WTC11 (cell line): ENCODE measurements at places on chromosomes 4 and X.
A peak's percentile ranks its signal among the peaks of the same experiment; 100 is the strongest.

DNA sequence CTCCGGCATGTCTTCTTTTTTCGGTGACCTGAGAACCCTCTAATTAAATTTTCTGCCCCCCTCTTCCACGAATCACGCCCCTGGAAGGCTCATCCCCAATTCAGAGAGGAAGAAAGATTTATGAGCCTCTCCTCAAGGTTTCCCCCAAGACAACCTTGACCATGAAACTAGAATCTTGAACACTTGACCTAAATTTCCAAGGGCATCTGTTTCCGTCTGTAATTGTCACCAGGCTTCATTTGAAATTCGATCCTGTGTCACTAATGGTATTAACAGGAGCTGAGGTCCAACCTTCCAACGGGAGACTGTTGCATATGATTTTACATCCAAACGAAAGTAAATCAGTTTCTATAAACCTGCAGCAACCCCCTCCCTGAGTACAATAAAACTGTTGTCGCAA is 139.9 kb upstream of the ZIC3 start:
- no peak for DNase-seq

GRCh38 chrX:18290200-18290599 is 64.3 kb downstream of the SCML2 start:
- no peak for DNase-seq

GRCh38 chr4:78975865-78976264 is 36.6 kb upstream of the PAQR3 start:
- DNase-seq: no peak

DNA sequence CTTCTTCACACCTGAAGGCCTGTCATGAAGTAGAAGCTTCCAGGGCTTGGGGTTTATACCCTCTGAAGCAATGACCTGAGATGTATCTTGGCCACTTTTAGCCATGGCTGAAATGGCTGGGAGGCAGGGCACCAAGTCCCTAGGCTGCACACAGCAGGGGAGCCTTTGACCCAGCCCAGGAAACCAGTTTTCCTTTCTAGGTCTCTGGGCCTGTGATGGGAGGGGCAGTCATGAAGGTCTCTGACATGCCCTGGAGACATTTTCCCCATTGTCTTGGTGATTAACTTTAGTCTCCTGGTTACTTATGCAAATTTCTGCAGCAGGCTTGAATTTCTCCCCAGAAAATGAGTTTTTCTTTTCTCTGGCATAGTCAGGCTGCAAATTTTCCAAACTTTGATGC is 511.0 kb upstream of the KLHL4 start:
- peak; percentile 12 for DNase-seq

DNA sequence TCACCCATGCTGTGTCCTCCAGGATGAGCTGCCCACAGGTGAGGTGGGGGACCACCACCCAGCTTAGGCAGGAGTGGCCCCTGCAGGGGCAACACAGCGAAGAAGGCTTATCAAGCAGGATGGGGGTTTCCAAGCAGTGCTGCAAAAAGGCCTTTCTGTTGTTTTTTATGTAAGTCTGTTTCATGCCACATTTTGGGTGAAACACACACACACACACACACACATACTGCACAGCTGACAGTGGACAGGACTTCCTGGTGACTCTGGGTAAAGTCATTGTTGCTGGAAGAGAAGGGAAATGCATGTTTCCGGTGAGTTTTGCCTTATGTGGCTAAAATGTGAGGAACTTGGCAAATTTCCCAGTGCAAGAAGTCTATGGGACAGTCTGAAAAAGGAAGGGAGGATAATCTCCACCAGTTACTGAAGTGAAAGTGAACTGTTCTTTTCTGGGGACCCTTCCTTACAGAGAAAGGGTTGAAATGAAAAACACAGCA is 119.2 kb downstream of the IRF2 start:
- no peak for DNase-seq

- no peak for DNase-seq
Measured at GRCh38 chrX:19735244-19735643, 152.2 kb downstream of the SH3KBP1 start.
